CD4-positive, alpha-beta T cell treated with Interferon gamma for 1 hour (primary cell): ENCODE measurements at places on chromosomes 2 and 18.

DNA sequence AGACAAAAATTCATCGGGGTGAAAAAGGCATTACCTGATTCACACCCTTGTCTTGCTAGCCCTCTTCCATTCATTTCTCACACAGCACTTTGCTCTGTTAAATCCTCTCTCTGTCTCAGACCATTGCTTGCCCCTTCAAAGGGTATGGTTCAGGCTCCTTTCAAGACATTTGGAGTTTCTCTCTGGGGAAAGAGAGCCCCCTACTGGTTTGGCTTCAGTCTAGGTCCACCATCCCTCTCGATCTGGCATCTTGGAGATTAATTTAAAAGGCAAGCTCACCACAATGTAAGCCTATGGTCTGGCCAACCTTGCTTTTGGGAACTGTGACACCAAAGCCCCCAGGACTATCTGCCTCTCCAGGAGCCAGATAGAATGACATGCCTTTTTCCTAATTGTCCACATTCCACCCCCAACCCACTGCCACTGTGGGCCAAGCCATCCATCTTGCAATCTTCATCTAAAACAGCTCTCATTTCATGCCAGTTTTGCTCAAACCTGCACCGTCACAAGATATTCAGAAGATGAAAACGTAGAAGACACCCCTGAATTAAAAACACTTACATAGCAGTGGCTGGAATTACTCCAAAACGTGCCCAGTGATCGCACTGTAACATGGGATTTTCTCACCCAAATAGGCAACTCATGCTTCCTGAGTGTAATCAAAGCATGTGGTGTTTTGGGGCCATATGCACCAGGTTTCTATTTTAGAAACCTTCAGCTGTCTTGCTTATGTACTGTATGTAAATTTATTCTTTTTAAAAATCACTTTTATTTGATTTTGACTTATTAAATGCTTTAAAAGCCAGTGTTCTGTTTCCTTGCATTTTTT is 93.9 kb downstream of the FARSB start:
- DNase-seq, result no peak

GRCh38 chr18:8942909-8943545 is 159.5 kb upstream of the NDUFV2 start:
- DNase-seq, result no peak

DNA sequence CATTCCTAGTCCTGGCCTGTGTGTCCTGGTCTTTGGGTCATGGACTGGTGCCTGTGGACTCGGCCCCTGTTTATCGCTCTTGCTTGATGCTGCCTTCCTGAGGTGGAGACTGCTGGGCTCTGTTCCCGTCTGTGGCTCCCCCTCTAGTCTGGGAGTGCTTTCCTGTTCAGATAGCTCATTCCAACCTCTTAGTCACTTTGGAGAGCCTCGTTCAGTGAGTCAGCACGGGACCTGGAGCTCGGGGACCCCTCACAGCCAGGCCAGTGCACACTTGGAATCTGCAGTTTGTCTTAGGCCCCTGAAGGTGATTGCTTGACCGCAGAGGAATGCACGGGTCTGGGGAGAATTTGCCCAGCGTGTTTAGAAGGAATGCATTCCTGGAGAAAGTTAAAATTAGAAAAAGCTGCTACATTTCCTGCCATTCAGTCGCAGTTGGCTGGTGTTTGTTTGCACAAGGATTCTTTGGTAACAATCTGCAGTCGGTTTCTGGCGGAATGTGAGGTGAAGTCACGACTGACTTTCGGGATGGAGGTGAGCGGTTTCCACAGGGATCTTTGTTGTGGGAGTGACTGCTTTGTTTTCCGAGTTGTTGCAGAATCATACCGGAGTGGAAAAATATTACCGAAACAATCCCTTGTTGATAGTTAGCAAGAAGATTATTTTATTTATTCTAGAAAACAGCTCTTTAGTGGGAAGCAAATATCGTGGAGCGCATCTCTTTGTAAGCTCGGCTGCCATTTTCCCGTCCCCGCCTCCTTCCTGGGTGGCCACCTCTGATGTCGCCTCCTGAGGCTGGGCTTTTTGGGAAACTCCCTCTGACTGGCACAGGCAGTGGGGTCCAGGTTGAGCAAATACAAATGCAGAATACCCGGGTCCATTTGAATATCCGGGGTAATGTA is 29.6 kb downstream of the SH3BP4 start:
- DNase-seq, result no peak

- DNase-seq, result no peak
Observed at GRCh38 chr2:224206816-224207215, 167.7 kb upstream of the SERPINE2 start.

GRCh38 chr2:1822341-1822740 is 78.0 kb upstream of the PXDN start:
- no peak for DNase-seq

DNA sequence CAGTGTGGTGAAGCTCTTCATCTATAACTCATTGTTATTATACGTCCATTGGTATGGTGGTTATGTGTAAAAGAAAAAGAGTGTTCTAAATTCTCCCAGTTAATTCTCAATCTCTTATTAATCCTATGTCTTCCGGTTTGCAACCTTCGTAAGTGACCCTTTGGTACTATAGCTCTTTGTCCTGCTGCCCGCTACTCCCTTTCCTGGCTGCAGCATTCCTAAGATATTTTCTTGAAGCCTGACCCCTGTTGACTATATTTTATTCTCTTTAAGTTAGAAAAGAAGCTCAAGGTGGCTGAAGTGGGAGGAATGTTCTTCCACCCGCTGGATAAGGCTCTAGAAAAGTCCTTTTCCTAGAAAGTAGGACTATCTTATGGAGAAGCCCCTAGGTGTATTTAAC is 684.8 kb downstream of the SOCS6 start:
- no peak for DNase-seq
